NCI-H146 (cell line): ENCODE measurements at places on chromosomes 6 and 20.

GRCh38 chr20:43185901-43186300 is 3.8 kb downstream of the PTPRT start:
- DNase-seq: no peak

GRCh38 chr6:10862361-10862760 is 19.5 kb downstream of the GCM2 start:
- DNase-seq: no peak

GRCh38 chr6:23728707-23729106 is 397.3 kb upstream of the NRSN1 start:
- peak; percentile 47 for DNase-seq

GRCh38 chr20:56974499-56975250 is 291.8 kb downstream of the BMP7 start:
- no peak for DNase-seq

- DNase-seq: no peak
These were observed 153.8 kb downstream of the ERMARD start for GRCh38 chr6:169905041-169905807.

DNA sequence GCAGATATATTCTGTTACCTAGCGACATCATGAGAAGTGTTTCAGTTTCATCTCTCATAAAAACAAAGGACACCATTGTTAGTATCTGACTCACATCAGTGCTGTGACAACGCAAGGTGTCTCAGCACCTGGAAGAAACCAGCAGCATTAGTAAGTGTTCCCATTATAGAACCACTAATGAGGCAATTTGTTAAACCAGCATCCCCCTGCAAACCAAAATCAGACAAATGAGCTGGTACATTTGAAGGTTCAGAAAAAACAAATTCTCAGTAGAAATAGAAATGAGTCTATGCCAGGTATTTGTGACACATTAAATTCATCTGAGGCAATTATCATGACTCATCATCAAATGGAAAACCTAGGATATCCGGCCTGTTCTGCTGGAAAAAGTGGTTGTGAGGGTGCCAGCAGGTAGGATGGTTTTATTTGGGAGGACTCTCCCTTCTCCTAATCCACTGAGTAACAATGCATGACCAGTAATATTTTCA is 151.7 kb downstream of the TMEM200A start:
- no peak for DNase-seq

DNA sequence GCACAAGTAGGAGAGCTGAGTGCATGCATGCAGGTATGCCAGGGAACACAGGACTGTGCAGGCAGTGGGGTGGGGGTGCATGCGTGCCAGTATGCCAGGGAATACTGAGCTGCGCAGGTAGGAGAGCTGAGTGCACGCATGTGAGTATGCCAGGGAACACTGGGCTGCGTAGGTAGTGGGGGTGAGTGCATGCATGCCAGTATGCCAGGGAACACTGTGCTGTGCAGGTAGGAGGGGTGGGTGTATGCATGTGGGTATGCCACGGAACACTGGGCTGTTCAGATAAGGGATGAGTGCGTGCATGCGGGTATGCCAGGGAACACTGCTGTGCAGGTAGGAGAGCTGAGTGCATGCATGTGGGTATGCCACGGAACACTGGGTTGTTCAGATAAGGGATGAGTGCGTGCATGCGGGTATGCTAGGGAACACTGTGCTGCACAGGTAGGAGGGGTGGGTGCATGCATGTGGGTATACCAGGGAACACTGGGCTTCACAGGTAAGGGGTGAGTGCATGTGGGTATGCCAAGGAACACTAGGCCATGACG is 77.4 kb downstream of the LRFN2 start:
- DNase-seq: no peak

- no peak for DNase-seq
These were observed 909 bp downstream of the DNAAF9 start for GRCh38 chr20:3406481-3407039.
